Stimulated activated CD4-positive, alpha-beta T cell treated with anti-CD3 and anti-CD28 coated beads, Interleukin-2, amount 100 ng/mL, for 4 hours (primary cell): ENCODE measurements at places on chromosomes 5 and 9.

DNA sequence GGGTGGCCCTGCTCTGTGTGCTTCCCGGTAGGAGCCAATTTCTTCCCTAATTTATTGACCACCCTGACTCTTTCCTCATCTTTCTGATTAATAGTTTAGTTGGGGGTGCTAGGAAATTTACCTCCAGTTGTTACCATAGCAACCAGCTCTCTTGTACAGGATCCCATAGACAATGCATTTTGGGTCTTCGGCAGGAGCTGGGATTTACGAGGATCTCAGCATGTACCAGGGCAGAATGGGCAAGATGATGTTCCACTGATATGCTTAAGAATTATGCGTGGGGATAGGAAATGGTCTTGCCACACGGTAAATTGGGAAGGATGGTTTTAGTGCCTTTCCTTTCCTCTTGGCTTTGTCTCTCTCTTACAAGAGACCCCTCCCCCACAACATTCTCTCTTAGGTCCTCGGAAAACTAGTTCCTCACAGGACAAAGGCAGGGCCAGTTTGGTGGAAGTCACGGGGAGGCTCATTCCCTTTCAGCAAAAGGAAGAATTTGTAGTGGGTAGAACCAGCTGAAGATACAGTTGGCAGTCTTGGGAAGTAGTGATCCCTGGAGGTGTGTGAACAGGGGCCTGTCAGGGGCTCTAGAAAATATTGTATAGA, 133.4 kb upstream of the SHB start:
- no peak for DNase-seq

DNA sequence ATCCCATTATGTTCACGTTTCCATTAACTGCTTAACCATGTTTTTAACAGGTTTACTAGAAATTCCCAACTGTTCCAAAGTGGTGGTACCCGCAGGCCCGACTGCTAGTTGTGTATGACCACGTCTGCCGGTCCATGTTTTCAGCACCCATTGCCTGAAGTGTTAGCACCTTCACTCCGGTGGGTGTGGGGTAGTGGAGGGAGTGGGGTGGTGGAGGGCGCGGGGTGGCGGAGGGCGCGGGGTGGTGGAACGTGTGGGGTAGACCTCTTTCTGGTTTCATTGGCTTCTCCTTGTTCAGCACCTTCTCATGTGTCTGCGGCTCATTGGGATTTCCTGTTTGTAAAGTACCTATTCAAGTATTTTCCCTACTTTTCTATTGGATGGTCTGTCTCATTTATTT, 37.7 kb downstream of the TPPP start:
- DNase-seq = no peak

- DNase-seq = no peak
Observed at GRCh38 chr5:174501461-174502069, 222.8 kb upstream of the MSX2 start.

- DNase-seq = no peak
Observed at GRCh38 chr5:9722601-9723180, 92.5 kb upstream of the TAS2R1 start.

- DNase-seq = no peak
Observed at GRCh38 chr5:61790678-61791077, 458.6 kb downstream of the ZSWIM6 start.

GRCh38 chr5:114361724-114362196, at the start of gene KCNN2:
Gene KCNN2, plus strand, starts transcription at chr5:114362070. Its CDS starts 70 bp downstream, at chr5:114362140.
- no peak for DNase-seq

DNA sequence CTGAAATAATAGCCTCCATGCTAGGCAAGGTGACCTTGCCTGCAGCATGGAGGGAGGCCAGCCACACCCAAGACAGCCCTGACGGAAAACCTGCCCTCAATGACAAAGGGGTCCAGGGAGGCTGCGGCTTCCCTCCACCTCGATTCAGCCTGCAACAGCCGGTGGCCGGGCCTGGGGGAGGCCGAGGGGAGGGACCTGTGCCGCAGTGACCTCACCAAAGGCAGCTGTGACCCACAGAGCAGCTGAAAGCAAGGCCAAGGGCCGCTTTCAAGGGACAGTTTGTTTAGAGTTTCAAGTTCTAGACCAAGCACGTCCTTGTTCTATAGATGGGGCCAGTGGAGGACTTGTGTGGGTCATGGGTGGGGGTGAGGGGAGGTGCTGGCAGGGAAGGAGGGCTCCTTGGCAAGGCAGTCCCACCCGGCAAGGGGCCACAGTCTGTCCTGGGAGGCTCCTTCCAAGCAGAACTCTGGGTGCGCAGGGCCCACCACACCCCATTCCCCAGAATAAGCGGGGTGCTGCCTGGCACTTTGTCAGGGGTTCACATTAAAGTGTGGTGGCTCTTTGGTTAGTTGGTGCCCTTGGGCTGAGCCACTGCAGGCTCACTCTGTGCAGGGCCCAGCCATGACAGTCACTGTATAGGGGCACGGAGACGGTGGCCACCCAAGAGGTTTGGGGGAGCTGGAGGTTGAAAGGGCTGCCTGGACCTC, 226.5 kb downstream of the FANCC start:
- no peak for DNase-seq

- no peak for DNase-seq
Observed at GRCh38 chr5:123299136-123299535, 124.1 kb downstream of the CEP120 start.

- no peak for DNase-seq
Observed at GRCh38 chr5:135458921-135459331, 6.8 kb upstream of the TIFAB start.

DNA sequence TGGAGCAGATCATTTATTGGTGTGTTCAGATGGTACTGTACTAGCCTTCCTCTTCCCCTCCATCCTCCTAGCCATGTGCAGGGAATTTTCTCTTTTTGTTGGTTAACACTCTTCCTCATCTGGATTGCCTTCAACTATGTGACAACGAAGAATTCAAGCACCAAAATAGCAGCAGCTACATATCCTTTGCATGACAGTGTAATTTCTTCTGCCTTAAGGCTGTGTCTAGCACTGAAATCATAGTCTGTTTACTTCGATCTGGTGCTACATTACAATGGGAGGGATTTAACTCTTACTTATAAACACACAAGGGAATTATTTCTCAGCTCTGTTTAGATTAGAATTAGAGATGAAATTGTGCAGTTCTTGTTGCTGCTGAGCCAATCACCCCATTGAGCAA, 260.4 kb downstream of the ARL15 start:
- no peak for DNase-seq

GRCh38 chr9:124007565-124008302, 3.8 kb upstream of the LHX2 start:
- no peak for DNase-seq

DNA sequence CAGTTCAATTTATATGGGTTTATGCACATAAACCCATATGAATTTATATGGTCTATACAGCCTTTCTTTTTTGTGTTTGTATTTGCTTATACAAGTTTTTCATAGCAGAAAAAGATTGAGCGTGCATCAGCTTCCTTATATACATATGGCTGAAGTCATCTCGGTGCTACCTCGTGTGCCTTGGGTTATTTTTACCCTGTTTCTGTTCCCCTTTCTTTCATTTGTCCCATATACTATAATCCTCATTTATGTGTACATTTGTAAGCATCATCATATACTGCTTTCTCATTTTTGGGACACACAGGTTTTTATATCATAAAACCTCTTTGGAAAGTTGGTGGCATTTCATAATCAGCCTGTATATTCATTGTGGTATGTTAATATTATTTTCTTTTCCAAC, 107.8 kb upstream of the ADAMTSL1 start:
- no peak for DNase-seq

DNA sequence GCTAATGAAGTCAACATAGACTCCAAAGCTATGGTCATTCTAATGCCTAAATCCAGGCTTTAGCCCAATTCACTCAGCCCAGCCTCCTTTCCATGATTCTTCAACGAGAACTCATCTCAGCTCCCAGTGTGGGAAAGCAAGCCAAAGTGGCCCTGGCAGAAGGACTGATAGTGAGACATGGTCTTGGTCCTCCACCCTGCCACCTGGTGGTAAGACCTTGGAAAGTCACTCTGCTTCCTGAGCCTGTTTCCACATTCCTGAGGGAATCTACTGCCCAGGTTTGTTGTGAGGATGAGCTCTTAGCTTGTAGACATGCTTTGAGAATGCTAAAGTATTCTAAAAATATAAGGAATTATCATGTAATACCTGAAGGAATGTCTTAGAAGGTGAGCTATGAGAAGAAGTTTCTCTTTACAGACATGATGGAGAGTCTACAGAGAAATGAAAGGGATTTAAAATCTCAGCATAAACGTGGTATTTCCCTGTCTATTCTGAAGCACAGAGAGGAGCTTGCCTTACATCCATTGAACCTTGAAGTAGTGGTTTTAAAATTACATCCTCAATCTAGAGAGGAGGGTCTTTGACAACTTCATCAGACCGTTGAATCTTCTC, 173.5 kb downstream of the TRIM32 start:
- no peak for DNase-seq

- DNase-seq = no peak
Observed at GRCh38 chr9:129661029-129661428, 4.4 kb upstream of the PRRX2 start.

DNA sequence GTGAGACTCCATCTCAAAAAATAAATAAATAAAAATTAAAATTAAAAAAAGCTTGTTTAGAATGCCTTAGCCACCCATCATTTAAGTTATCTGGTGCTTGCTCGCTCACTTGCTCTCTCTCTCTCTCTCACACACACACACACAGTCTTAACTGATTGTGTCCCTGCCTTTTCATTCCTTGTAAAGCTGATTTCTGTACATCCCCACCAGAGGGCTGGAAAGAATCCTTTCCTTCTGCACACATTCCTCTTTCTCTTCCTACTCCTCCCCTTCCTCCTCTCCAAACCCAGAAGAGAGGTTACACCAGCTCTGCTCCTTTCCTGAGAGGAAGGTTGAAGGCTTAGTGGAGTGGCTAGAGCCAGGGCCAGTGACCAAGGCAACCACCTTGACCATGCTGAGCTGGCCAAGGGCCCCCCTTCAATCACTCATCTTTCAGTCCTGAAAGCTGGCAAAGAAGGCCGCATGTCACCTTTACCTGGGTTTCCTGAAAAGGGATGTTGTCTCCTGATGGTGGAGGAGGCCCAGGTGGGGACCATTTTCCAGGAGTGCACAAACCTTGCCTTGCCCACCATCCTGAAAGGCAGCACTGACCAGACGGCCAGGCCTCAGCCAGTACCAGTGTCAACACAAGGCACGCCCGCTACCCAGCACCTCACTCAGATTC, 25.6 kb downstream of the STK10 start:
- DNase-seq = no peak

DNA sequence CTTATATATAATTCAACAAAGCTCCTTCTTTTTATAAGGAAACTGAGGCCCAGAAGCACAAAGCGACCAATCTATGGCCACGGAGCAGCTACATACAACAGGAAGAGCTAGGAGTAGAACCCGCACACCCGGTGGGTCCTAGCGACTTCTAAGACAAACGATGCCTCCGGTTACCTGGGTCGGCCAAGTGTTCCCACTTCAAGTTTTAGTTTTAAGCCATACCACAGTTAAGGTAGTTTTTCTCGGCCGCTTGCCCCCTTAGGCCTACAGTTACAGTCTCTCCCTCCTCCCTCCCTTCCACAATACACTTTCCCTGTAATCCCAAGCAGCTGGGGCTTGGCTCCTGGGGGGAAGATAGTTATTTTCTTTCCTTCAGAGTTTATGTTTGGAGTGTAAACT, 533 bp downstream of the SREK1IP1 start:
- DNase-seq = no peak

DNA sequence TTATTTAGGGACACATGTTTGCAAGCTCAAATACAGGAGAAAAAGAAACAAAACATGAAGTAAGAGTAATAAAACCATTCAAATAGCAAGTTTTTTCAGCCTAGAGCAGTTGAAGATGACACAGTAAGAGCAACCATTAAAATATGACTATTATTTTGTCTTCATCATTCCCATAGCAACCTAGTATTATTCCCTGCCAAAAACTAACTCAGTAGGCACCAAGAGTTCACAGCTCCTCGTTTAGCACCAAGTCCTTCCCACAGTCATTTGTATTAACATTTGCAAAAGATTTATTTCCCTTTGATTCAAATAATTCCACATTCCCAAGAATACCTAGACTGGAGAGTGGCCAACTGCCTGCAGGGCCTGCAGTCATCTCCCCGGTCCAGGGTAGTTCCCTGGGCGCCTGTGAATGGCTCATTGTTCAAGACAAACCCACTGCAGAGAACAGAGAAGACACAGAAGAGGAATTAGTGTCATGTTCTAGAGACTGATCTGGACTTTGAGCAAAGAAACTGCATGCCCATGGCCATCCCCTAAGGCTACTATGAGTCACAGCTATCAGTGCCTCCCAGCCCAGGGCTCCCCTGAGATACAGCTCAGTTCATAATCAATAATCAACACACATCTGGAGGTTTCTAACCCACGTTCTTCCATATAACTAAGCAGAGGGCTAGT, 139.1 kb upstream of the MAP3K1 start:
- DNase-seq = no peak

DNA sequence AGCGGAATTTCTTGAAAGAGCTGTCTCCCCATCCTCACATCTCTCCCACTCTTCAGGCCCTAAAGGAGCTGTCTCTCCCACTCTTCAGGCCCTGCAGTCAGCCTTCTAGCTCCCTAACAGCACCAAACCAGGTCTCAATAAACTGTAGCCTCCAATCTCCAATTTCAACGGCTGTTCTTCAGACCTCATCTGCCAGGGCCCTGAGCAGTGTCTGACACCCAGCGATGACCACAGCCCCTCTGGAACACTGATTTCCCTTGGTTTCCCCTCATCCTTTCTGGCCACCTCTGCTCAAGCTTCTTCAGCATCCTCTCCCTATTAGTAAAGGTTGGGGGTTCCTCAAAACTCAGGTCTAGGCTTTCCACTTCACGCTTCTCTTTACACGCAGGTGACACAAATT, 1.6 kb upstream of the P4HA2 start:
- DNase-seq = no peak

GRCh38 chr9:121671612-121672155, 20.2 kb downstream of the DAB2IP start:
- no peak for DNase-seq

- no peak for DNase-seq
Observed at GRCh38 chr9:93304574-93305496, 120.9 kb downstream of the WNK2 start.

DNA sequence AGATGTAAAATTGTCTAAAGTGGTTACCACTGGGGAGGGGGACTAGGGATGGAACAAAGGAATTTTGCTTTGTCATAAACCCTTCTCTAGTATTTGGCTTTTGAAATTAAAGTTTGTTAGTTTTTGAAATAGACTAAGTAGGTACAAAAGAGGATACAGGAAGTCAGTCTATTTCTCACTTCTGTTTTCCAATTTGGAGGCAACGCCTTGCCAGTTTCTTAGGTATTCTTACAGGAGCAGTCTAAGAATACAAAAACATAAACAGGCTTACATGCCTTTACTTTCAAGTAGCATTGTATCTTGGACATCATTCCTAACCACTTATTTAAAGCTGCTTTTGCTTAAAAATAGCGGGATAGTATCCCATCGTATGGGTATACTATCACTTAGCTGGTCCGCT, 34.4 kb downstream of the ALG2 start:
- DNase-seq = no peak

GRCh38 chr5:158382473-158382872, 523.5 kb upstream of the CLINT1 start:
- DNase-seq = no peak

DNA sequence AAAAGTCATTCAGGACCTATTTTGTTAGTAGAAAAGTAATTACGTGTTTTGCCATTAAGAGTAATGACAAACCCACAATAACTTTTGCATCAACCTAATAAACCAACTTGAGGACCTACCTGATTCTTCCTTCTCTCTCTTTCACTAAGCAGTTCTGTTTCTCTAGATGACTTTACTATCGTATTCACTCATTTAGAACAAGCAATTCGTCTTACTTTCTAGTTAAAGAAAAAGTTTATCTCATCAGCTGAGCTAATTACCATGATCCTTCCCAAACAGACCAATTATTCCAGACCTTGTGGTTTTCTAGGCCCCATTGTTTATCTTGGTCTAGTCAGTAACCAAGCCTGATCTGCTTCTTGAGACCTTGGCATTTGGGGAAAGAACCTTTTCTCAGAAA, 49.6 kb upstream of the PRDM9 start:
- DNase-seq = no peak
